ENCODE measurements at places on chromosomes 1 and 21. TPM values are rescaled to one million over a fixed set of nuclear protein-coding genes. Genes with fewer than 3 reads are reported as not detected.

The HRNR gene
- not detected for total RNA-seq

The FNDC5 gene
- 112 TPM for total RNA-seq

The ACKR1 gene
- 13.8 TPM for total RNA-seq

The OR14K1 gene
- total RNA-seq, result not detected

The RORC gene
- total RNA-seq, result 9.1 TPM

The SERINC2 gene
- 0.70 TPM for total RNA-seq

The CSTB gene
- total RNA-seq, result 8.3 TPM

The CBS gene
- total RNA-seq, result 8.3 TPM

The CNIH3 gene
- 1.3 TPM for total RNA-seq

The NTMT2 gene
- 1.9 TPM for total RNA-seq

The FAM110D gene
- total RNA-seq, result 3.8 TPM

The LIPI gene
- not detected for total RNA-seq

The KIF26B gene
- 0.83 TPM for total RNA-seq

The KRTAP11-1 gene
- total RNA-seq, result not detected

The CD48 gene
- total RNA-seq, result 3.2 TPM

The PLA2G4A gene
- 5.8 TPM for total RNA-seq

The GREM2 gene
- not detected for total RNA-seq

The VANGL2 gene
- total RNA-seq, result 8.1 TPM

The MROH7 gene
- 6.9 TPM for total RNA-seq

The GPR3 gene
- 4.4 TPM for total RNA-seq

The RGS8 gene
- total RNA-seq, result 0.31 TPM

The ENTREP3 gene
- 15.5 TPM for total RNA-seq

The EDARADD gene
- total RNA-seq, result not detected

The LRRIQ3 gene
- 0.16 TPM for total RNA-seq

The BSND gene
- total RNA-seq, result not detected

The ARTN gene
- not detected for total RNA-seq

The C8B gene
- total RNA-seq, result not detected

The SLFNL1 gene
- not detected for total RNA-seq

The PLA2G2C gene
- total RNA-seq, result not detected

The TEX35 gene
- total RNA-seq, result not detected

The PIK3R3 gene
- 24.3 TPM for total RNA-seq

The APCS gene
- not detected for total RNA-seq

The ZNF672 gene
- total RNA-seq, result 55.3 TPM

The EXTL1 gene
- total RNA-seq, result 0.79 TPM

The C1QA gene
- 107 TPM for total RNA-seq

The UBASH3A gene
- 0.12 TPM for total RNA-seq

The OR2T12 gene
- not detected for total RNA-seq

Measured in right atrium auricular region (tissue), 2 donors.